CD8-positive, alpha-beta memory T cell (primary cell): ENCODE measurements at places on chromosomes 2 and 18.
A peak's percentile ranks its signal among the peaks of the same experiment; 100 is the strongest.

- no peak for DNase-seq
- H3K4me1 ChIP-seq: no peaks in the 10 kb centered on the region
- no peak overlapping the region for H3K4me3 ChIP-seq
- H3K27me3 ChIP-seq: no peaks in the 10 kb centered on the region
- no peak overlapping the region for H3K27ac ChIP-seq
These were observed 14.2 kb upstream of the TUBB6 start for GRCh38 chr18:12293831-12294230.

GRCh38 chr2:65918760-65919187 is 486.4 kb upstream of the SPRED2 start:
- no peak overlapping the region for H3K27ac ChIP-seq
- no peak overlapping the region for H3K4me3 ChIP-seq
- no peaks in the 10 kb centered on the region for H3K27me3 ChIP-seq
- no peaks in the 10 kb centered on the region for H3K36me3 ChIP-seq
- DNase-seq: no peak

DNA sequence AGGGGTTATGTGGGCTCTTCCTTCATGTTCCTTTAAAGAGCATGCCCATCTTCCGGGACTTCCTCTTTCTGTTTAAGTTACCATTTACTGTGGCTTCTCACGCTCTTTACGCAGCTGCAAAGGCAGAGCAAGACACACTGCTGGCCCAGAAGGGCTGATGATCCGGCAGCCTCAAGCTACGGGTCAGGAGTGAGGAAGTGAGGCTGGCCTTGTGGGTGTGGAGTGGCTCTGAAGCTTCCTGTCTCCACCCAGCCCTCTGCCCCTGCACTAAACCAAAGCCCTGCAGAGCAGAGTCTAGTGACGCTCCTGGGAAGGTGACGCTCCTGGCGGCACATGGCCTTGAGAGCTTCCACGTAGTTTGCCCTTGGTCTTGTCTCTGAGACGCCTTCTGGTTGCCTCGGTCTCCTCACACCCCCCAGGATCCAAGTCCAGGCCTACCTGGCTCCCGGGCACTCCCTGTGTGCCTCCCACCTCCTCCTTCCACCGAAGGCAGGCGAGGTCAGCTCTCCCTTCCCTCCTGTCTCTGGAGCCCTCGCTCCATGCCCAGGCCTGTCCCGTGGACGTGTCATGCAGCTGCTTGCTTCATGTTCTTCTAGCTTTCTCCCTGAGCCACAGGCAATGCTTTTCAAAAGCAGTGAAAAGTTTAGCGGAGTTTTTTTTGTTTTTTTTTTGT is 50.3 kb downstream of the ARL4C start:
- H3K36me3 ChIP-seq: no peaks in the 10 kb centered on the region
- no peaks in the 10 kb centered on the region for H3K27me3 ChIP-seq
- H3K4me1 ChIP-seq: peaks cover 96% of the 10 kb centered on the region
- DNase-seq: peak; percentile 69
- peak overlapping the region; percentile 22 for H3K4me3 ChIP-seq

DNA sequence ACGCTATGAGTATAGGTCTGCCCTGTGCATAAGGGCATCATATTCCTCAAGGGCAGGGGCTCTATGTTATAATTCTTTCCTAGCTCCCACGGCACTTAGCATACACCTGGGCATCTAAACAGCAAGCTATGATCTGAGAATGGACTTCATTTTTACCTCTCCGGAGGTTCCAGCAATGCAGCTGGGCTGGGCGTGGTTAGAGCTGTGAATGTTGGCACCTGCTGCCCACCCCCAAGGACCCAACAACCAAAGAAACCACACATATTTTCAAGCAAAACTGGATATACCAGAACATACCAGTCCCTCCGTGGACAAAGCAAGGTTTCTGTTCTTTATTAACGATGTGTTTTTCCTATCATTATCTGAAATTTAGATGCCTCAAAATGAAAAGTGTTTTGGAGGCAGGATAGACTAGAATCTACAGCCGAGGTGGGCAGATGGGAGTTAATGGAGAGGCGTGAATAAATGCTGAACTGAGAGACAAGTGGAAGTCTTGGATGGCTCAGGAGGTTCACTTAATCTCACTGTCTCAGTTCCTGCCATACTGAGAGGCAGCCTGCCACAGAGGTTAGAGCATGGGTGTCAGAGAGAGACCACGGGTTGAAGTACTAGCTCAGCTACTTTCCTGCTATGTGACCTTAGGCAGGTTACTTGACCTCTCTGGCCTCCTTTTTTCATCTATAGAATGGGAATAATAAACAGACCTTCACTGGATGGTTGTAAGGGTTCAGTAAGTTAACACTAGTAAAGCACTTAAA is 186.6 kb upstream of the SMAD2 start:
- no peaks in the 10 kb centered on the region for H3K36me3 ChIP-seq
- H3K4me3 ChIP-seq: no peak overlapping the region
- no peak overlapping the region for H3K27ac ChIP-seq
- no peaks in the 10 kb centered on the region for H3K27me3 ChIP-seq
- no peak for DNase-seq

DNA sequence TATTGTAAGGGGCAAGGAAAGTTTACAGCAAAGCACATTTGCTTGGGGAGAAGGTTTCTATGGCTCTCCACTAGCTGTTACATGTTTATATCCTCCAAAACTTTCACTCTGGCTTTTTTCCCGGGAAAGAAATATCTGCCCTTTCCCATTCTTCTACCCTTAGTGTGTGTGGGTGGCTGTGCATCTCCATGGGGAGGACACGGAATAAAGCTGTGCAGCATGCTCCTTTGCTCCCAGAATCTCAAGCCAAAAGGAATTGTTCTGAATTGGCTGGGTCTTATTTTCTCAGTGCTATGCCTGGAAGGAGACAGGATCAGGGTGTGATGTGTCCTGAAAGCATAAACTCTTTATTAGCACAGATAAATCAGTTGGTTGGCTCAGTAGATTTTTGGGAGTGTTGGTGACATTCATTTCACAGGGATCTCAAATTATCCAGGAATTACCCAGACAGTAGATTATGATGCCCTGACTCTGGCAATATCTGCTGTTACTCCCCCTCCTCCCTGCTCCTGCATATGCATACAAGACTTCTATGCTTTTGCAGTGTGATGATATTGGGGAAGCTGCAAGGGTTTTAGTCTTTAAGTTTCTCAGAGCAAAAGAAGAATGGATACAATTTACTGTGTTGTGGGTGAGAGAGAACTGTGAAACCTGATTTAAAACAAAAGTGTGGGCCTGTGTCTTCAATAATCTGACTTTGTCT is 63.1 kb downstream of the PARD3B start:
- H3K4me1 ChIP-seq: no peaks in the 10 kb centered on the region
- no peak overlapping the region for H3K4me3 ChIP-seq
- no peak for DNase-seq
- no peak overlapping the region for H3K27ac ChIP-seq
